ENCODE measurements at places on chromosomes 12 and 14. TPM values are rescaled to one million over a fixed set of nuclear protein-coding genes. Genes with fewer than 3 reads are reported as not detected.

CCDC175 gene
- total RNA-seq: not detected

DNA sequence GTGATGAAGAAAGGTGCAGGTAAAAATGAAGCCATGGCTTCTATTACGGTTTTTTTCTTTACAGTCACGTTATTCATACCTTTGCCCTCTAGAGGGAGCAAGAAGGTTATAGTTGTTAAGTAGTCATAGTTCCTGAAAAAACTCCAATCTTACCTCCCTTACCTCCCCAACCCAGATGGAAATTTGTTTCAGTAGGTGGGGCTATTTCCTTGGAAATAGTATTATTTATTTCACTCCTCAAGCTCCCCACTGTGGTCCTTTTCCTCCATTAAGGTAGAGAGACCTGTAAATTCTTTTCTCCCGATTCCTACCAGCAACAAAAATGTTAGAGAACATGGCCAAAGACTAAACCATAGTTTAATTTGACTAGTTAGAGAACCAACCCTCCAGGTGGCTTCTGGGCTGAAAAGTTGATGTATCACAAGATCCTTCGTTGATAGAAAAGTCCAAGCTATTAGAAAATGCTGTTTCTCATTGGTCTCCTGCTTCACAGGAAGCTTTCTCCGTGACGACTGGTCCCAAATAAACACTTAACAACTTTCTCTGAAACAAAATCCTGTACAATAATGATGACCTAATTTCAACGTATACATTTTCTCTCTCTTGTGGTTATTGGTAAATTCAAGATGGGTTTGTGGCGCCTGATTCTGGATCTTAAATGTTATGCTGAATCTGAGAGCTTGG lies 43.5 kb downstream of the TMX1 start:
- no peak for DNase-seq

DNA sequence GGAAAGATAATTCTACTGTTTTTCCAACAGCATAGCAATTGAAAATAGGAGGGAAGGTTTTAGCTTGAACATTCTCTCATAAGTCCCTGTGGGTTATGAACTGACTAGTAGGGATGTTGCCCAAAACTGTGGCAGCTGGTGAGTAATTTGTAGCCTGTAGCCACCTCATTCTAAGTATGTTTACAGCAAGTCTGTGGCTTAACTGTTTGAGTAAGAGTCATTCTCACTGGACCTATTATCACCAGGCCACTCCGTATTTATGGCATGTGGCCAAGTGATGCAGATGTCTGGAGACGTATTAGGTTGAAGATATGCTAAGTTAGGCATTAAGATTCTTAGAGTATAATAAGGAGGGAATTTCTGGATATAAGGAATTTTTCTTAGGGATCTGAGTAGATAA lies 458.3 kb downstream of the ETNK1 start:
- no peak for DNase-seq

- DNase-seq: peak; percentile 84
These were observed at the start of gene RNF212B for GRCh38 chr14:23237772-23238594. Gene RNF212B (plus strand): TSS chr14:23237936. CDS start chr14:23240346, 2,410 bp downstream.

GRCh38 chr12:55693323-55694187 lies 14.1 kb downstream of the ITGA7 start:
- peak; percentile 40 for DNase-seq

SENP1 gene
- total RNA-seq: 69.8 TPM

KLC1 gene
- 137 TPM for total RNA-seq

GRCh38 chr12:46266382-46266791 lies 2.5 kb downstream of the SLC38A1 start:
- DNase-seq: peak; percentile 25
